ENCODE measurements at places on chromosomes 5 and 9.

DNA sequence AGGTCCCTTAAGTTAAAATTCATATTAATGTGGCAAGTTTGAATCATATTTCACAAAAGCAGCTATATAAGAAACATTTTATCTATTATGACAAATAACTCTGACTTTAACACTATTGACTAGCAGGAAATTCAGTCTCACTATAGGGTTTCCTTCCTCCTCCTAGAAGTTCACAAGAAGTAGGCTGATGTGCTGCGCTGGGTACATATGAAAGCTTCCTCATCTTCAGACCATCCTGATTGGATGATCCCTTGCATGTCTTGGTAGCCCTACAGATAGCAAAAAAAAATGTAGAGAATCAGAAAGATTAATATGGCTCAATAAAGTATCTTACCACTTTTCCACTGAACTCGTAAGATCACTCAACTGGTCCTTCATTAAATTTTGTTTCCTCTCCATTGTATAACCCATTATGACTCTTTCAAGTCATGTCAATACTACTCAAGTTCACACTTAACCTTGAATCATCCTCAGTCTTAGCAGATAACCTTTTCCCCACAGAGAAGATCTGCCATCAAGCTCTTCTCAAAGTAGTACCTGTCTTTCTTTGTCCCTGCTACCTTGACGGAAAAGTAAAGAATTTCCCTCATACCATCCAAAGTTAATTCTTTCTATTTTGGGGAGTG is 11.5 kb upstream of the PSIP1 start:
- no peak for DNase-seq

DNA sequence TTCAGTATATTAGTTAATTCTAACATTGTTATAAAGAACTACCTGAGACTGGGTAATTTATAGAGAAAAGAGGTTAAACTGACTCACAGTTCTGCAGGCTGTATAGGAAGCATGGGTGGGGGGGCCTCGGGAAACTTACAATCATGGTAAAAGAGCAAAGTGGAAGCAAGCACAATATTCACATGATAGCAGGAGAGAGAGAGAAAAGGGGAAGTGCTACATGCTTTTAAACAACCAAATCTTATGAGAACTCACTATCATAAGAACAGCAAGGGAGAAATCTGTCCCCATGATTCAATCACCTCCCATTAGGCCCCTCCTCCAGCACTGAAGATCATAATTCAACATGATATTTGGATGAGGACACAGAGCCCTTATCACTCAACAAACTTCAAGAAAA is 324.9 kb downstream of the ZNF608 start:
- DNase-seq, result no peak

DNA sequence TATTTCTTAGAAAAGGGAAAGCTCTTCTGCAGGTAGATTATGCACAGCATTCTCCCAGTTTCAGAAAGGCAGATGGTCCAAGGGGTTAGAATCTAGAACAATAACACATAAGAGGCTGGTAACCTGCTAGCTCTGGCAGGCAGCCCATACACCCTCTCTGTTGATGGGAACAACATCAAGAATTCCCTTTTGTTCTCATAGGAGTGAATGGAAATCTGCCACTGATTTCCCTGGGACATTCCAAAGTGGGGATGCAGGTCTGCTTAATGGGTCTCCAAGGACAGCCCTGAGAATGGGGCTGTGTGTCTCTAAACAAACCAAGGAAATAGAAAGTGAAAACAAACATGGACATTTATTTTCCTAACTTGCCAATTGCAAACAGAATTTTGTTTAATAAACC is 456.8 kb downstream of the EBF1 start:
- DNase-seq, result no peak

GRCh38 chr9:22265038-22265437 is 181.6 kb upstream of the DMRTA1 start:
- DNase-seq, result no peak

DNA sequence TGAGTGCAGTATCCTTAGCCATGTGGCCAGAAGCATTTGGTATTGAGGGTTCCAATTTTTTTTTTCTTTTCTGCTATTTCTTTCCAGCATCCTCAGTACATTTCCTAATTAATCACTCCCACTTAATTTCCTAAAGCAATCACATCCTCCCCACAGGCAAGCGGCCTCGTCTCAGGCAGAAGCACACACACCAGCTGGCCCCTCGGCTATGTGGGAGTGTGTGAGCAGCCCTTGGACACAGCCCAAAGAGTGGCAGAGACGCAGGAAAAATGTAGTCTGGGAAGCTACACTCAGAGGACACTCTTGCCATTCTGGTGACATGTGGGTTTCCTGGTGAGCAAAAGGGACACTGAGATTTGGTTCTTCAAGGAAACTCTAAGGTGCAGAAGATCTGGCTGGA is 20.7 kb downstream of the SLIT3 start:
- no peak for DNase-seq

- no peak for DNase-seq
These were observed 768.8 kb upstream of the GRAMD2B start for GRCh38 chr5:125654392-125654791.

DNA sequence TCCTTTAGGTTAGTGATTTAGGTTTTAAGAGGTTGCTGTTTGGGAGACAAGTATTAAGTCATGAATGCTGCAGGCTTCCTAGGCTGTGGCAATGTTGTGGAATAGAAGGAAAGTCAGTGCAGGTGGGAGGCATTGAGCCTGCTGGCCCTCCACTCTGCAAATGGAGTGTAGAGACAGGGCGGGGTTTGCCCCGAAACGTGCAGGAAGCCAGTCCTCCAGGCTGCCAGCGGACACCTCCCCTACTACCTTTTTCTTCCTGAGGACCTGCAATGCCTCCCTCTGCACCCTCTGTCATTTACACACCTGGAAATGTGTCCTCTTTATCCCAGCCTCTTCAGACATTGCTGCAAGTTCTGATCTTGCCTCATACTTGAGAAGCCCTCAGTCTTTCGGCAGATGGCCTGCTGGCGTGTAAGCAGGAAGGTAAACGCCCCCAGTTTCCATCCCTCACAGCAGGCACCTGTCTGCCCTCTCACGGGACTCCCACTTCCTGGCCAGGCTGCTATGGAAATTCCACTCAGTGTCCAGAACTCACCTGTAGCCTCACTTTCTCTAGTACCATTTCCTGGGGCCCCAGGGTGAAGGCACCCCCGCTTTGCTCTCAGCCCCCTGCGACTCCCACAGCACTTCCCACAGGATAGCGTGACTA is 81.6 kb upstream of the BOD1 start:
- DNase-seq, result no peak

- DNase-seq, result no peak
These were observed 223.4 kb upstream of the FAM174A start for GRCh38 chr5:100311806-100312205.

GRCh38 chr5:151328734-151329133 is 18.6 kb downstream of the SLC36A2 start:
- DNase-seq, result no peak

GRCh38 chr5:174327317-174327864 is 281.9 kb downstream of the NSG2 start:
- peak; percentile 21 for DNase-seq

DNA sequence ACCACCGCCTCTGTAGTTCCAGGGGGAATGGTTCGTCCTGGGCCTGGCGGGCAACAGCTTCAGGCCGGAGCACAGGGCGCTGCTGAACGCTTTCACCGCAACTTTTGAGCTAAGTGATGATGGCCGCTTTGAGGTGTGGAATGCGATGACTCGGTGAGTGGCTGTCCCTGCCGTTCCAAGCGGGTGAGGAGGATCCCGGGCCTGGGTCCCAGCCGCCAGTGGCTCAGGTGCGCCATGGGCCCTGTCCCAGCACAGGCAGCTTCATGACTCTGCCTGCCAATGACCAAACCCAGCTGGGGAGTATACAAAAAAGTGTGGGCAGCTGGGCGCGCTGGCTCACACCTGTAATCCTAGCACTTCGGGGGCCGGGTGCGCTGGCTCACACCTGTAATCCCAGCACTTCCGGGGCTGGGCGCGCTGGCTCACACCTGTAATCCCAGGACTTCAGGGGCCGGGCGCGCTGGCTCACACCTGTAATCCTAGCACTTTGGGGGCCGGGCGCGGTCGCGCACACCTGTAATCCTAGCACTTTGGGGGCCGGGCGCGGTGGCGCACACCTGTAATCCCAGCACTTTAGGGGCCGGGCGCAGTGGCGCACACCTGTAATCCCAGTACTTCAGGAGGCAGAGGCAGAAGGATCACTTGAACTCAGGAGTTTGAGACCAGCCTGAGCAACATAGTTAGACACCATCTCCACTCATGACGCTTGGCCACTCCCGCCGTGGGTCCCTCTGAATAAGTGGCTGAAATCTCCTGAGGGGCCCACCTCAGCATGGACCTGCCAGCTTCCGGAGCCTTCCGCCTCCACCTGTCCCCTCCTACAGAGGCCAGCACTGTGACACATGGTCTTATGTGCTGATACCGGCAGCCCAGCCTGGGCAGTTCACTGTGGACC is 1.1 kb downstream of the LCN12 start:
- no peak for DNase-seq

Data from activated CD8-positive, alpha-beta memory T cell treated with anti-CD3 and anti-CD28 coated beads for 1 hour (primary cell).